ENCODE measurements at places on chromosomes 1 and 21.

DNA sequence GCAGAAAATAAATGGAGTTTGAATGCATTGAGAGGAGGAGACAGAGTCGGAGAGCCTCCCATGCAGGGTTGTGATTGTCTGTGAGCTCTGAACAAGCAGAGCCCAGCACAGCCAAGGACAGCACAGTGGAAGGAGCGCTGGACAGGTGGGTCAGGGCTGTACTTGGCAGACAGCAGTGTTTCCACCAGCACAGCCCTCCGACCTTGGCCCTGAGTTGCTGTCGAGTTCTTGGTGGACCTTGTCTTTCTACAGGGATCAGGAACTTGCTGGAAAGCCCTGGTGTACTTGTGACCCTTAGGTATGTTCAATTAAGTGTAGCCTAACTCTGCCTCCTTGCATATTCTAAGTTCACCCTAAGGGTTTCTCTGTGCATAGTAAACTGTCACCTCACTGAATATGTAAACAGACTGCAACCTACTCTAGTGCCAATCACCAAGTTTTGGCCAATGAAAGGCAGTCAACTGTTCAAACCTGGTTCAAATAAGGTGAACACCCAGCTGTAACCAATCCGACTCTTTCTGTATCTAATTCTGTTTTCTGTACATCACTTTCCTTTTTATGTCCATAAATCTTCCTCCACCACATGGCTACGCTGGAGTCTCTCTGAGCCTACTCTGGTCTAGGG, 86.6 kb upstream of the SLC25A33 start:
- no peak for DNase-seq

DNA sequence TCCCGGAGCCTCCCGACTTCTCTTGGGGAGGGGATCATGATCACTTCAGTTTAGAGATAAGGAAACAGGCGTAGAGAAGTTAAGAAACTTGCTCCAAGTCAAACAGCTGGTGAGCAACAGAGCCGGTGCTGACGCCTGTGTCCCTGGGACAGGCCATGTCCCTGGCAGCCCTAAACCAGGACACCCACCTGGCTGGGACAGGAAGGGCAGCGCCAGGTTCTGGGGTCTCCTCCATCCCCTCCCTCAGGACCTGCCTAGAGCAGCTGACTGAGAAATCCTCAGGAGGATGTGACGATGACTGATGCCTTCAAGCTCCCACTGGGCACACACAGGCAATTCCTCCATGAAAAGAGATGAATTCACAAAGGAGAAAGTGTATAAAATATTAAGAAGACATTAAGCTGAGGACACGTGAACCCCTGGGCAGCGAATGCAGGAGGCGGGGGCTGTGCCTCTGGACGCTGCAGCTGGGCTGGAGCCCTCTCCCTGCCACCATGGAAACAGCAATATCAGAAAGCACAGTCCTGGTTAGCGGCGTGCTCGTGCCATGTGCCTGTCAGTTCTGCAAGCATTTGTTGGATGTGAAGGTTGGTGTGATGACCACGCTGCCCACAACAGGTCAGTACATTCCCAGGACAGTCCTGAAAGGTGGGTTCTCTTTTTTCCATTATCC, 40.1 kb upstream of the C1orf174 start:
- no peak for DNase-seq

- DNase-seq, result no peak
These were observed 69.7 kb downstream of the CD46 start for GRCh38 chr1:207821464-207822045.

DNA sequence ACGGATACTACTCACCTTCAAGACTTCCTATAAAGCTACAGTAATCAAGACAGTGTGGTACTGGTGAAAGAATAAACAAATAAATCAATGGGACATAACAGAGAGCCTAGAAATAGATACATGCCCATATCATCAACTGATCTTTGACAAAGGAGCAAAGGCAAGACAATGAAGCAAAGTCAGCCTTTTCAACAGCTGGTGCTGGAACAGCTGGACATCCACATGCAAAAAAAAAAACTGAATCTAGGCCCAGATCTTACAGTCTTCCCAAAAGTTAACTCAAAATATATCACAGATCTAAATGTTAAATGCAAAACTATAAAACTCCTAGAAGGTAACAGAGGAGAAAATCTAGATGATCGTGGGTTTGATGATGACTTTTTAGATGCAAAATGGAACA, 170.3 kb downstream of the MIS18A start:
- no peak for DNase-seq

GRCh38 chr1:92980732-92981647, 19.7 kb upstream of the DIPK1A start:
- no peak for DNase-seq
